Activated gamma-delta T cell treated with Interleukin-2 at 50 U/mL for 16 hours (primary cell): ENCODE measurements at places on chromosomes 1 and 21.

DNA sequence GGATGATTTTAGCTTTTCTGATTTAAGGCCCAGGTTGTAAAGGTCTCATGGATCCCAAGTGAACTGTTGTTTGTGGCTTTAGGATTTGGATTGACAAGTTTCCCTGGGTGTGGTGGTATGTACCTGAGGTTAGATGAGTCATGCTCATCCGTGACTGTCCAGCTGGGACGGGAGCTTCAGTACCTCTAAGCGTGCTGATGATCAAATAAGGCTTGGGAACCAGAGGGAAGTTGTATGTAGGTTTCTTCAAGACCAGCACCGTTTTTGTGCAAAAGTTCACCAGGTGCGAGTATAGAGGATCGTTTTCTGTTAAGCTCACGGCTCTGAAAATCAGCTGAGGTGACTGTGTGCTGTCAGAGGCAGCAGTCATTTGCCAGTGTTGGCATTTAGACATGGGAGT lies 19.8 kb downstream of the PLA2G2E start:
- no peak for DNase-seq

DNA sequence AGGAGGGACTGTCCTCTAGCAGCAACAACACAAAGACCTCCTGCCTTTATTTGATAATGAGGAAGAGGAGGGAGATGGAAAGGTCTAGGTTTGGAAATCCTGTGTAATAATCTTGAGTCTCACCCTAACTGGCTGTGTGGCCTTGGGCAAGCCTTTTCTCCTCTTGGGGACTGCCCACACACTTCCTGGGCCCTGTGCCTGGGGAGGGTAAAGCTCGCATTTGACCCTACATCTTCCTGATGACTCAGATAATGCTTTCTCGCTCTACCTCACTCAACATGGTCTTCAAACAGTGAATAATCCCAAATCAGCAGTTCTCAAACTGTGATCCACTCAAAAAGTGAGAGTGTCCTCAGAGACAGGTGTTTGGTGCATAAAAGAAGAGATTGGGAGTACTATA lies 81.2 kb downstream of the VWA5B1 start:
- DNase-seq, result no peak

GRCh38 chr21:45431781-45432572 lies 27.0 kb downstream of the COL18A1 start:
- no peak for DNase-seq

GRCh38 chr1:159927849-159928431 lies 2.6 kb upstream of the TAGLN2 start:
- DNase-seq, result no peak

- DNase-seq, result no peak
These were observed 73.8 kb downstream of the UMODL1 start for GRCh38 chr21:42144679-42145568.

DNA sequence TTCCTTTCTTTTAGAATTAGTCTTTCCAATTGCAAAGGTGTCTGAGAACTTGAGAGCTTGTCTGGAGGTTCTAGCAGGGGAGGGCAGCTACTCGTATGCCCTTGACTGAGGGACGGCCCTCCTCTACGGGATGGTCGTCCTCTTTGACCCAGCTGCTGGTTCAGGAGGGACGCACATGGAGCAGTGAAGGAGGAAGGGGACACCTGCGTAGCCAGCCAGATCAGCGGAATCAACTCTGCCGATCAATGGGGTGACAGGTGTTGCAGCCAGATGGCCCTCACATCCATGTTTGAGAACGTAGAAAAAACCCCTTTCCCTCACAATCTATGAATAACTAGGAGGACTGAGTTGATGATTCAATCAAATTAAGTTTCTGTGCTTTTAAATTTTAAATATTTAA lies 15.7 kb upstream of the A3GALT2 start:
- DNase-seq, result no peak
